ENCODE measurements at places on chromosomes 6 and 20. TPM values are rescaled to one million over a fixed set of nuclear protein-coding genes. Genes with fewer than 3 reads are reported as not detected.
A peak's percentile ranks its signal among the peaks of the same experiment; 100 is the strongest.

The PHF3 gene
- 46.2 TPM for total RNA-seq

The C6orf132 gene
- 0.18 TPM for total RNA-seq

GRCh38 chr6:89356642-89357170 lies 4.2 kb upstream of the UBE2J1 start:
- DNase-seq, result no peak
- H3K27ac ChIP-seq, result peak overlapping the region; percentile 77
- H3K4me3 ChIP-seq, result peak overlapping the region; percentile 78
- no peaks in the 10 kb centered on the region for H3K27me3 ChIP-seq
- H3K4me1 ChIP-seq, result peaks cover 67% of the 10 kb centered on the region

The TCF15 gene
- total RNA-seq, result 0.23 TPM

DNA sequence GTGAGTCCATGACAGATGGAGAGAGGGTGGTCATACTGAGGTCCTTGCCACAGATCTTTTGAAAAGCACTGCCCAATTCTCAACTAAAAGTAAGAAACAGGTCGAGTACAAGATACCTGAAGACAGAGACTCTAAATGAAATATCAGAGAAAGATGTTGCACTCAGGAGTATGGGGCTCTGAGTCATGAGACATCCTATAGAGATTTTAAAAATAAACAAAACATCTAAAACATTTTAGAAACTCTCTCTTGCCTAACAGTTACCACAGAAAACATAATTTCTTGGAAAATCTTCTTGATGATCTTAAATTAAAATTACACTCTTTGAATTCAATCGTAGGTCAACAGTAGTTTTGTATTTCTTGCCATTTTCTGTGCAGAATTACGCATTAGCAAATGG lies 348.9 kb upstream of the MARCKS start:
- DNase-seq, result no peak
- H3K27me3 ChIP-seq, result no peaks in the 10 kb centered on the region
- H3K4me3 ChIP-seq, result no peak overlapping the region
- no peaks in the 10 kb centered on the region for H3K36me3 ChIP-seq
- H3K27ac ChIP-seq, result no peak overlapping the region

DNA sequence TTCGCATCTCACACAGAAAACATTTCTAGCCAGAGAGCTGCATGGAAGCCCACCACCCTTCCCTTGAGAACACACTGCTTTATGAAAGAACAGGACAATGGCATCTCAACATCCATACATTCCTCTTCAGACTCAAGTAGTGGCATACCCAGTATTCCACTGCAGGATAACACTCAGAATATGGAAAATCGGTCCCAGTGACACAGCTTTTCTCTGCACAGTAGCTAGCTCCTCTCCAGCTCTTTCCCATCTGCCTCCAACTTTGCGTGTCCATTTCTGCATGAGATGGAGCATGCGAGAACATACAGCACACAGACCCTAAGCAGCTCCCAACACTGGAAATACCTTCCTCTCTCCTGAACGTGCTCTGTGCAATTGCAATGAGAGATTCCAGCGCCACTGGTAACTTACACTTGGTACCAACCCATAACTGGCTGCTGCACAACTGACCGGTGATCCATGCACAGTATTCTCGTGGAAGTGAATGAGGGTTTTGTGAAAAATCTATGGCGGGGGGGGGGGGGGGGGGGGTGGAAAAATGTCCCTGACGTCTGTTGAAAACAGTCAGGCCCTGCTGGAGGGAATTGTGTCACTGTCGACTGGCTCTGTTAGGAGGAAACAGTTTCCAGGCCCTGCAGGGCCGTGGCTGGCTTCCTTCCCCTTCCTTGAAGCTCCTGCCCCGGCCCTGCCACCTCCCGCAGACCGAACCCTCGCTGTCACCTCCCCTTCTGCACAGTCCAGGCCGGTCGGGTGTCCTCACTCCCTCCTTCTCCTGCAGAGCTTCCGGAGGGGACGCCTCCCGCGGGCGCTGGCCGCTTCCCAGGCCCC lies 265.9 kb upstream of the QKI start:
- no peaks in the 10 kb centered on the region for H3K36me3 ChIP-seq
- H3K27me3 ChIP-seq, result peaks cover 24% of the 10 kb centered on the region
- H3K4me3 ChIP-seq, result no peak overlapping the region

- H3K4me3 ChIP-seq, result no peak overlapping the region
- DNase-seq, result no peak
- no peak overlapping the region for H3K27ac ChIP-seq
- no peaks in the 10 kb centered on the region for H3K27me3 ChIP-seq
Observed at GRCh38 chr6:55198715-55199114, 24.4 kb downstream of the HCRTR2 start.

The KCNS1 gene
- total RNA-seq, result 0.70 TPM

- no peaks in the 10 kb centered on the region for H3K4me1 ChIP-seq
- no peak for DNase-seq
- no peaks in the 10 kb centered on the region for H3K27me3 ChIP-seq
- H3K27ac ChIP-seq, result no peak overlapping the region
- no peak overlapping the region for H3K4me3 ChIP-seq
Observed at GRCh38 chr6:5053864-5054244, 31.3 kb upstream of the PPP1R3G start.

The LGSN gene
- not detected for total RNA-seq

The RBM39 gene
- 330 TPM for total RNA-seq

GRCh38 chr6:85756982-85757381 lies 114.3 kb upstream of the SYNCRIP start:
- no peak for DNase-seq
- H3K4me3 ChIP-seq, result no peak overlapping the region
- no peaks in the 10 kb centered on the region for H3K27me3 ChIP-seq
- H3K4me1 ChIP-seq, result no peaks in the 10 kb centered on the region
- H3K27ac ChIP-seq, result no peak overlapping the region

The LRRN4 gene
- not detected for total RNA-seq

The EFCAB8 gene
- total RNA-seq, result 0.56 TPM

DNA sequence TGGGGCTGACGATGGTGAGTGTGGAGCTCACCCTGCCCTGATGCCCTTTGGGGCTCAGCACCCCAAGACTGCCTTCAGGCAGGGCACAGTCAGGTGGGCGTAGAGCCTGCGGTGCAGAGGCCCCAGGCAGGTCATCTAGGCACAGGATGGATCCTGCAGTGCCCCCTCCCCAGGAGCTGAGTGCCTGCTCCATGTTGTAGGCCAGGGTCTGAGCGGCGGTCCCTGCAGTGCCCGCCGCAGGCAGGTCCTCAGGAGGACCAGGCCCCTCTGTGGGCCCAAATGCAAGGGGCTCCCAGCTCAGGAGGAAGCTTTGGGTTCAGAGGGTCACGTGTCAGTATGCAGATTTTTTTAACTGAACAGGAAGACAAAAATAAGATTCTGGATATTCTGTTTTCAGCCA lies 2.8 kb downstream of the MRGBP start:
- DNase-seq, result no peak
- H3K27me3 ChIP-seq, result no peaks in the 10 kb centered on the region

The TREM2 gene
- total RNA-seq, result not detected

- no peaks in the 10 kb centered on the region for H3K27me3 ChIP-seq
- no peak for DNase-seq
- H3K27ac ChIP-seq, result no peak overlapping the region
Observed at GRCh38 chr20:15584507-15584906, 988.7 kb downstream of the KIF16B start.

The TDRD6 gene
- not detected for total RNA-seq

DNA sequence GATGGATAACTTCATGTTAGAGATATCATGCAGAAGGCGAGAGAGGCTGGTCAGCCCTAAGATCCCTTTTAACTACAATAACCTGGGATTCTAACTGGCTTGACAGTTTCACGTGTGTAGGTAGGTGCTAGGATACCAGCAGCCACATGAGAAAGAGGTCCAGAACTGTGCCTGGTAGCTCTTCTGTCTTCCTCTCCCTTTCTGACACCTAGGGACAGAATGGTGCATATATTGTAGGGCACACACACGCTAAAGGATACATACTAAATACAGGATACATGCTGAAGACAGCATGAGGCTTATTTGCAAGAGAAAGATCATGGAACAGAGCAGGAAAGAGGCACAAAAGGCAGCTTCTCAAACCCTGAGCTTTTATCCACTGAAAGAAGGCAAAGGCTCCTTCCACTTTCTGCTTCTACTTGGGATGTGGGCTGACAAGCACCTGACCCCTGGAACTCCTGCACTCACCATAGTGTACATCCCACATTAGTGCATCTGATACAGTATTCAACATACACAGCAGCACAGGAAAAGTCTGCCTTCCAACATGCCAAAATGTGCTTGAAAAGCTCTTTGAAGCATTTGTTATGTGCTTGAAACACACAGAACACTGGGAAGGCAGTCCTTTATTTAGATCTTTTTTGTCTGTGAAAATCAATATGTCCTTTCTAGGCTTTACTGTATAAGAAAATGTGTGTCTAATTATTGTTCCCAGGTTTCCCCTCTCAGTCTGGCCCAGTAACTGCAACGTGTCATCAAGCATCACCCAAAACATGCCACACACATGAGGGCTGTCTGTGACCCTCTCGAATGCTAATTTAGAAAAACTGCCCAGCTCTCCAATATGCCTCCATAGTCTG lies 3.2 kb downstream of the SLC22A23 start:
- H3K4me1 ChIP-seq, result peaks cover 16% of the 10 kb centered on the region
- H3K27ac ChIP-seq, result no peak overlapping the region
- no peaks in the 10 kb centered on the region for H3K36me3 ChIP-seq
- peaks cover 13% of the 10 kb centered on the region for H3K27me3 ChIP-seq
- DNase-seq, result no peak
- H3K4me3 ChIP-seq, result no peak overlapping the region

- no peak for DNase-seq
- H3K27ac ChIP-seq, result no peak overlapping the region
- no peaks in the 10 kb centered on the region for H3K36me3 ChIP-seq
- H3K4me3 ChIP-seq, result no peak overlapping the region
Observed at GRCh38 chr6:168181876-168182275, 102.9 kb upstream of the FRMD1 start.

- peak overlapping the region; percentile 62 for H3K27ac ChIP-seq
- H3K27me3 ChIP-seq, result no peaks in the 10 kb centered on the region
- no peak for DNase-seq
Observed at GRCh38 chr6:139539852-139540251, 165.4 kb upstream of the CITED2 start.

- H3K27me3 ChIP-seq, result peaks cover 5% of the 10 kb centered on the region
- H3K36me3 ChIP-seq, result no peaks in the 10 kb centered on the region
- H3K4me1 ChIP-seq, result no peaks in the 10 kb centered on the region
- no peak overlapping the region for H3K4me3 ChIP-seq
- no peak for DNase-seq
- no peak overlapping the region for H3K27ac ChIP-seq
Observed at GRCh38 chr6:114052141-114052540, 81.2 kb upstream of the HDAC2 start.

DNA sequence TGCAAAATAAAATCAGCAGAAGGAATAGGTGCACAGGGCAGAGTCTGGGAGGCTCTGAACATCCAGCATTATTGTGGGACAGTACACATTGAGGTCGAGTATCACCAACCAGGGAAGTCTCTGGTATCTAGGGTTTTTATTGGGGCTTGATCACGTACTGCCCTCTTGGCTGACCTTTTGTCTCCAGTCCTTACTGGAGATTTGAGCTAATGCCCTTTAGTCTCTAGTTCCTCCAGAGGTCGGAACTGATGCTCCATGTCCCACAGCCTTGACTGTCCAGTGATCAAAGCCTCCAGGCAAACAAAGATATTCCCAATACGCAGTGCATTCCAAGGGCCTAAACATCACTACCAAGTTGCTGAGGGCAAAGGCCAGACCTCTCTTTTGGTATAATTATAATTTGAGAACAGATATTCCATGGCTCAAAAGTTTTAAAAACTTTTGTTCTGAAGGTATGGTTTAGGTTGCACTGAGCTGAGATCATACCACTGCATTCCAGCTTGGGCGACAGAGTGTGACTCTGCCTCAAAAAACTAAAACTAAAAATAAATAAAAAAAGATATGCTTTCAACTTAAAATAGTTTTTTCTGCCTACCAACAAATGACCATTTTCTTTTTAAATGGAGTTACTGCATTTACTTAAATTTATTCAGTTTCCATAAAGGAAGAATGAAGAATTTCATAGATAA lies 56.9 kb upstream of the DYNLRB1 start:
- no peaks in the 10 kb centered on the region for H3K4me1 ChIP-seq
- H3K27me3 ChIP-seq, result no peaks in the 10 kb centered on the region
- H3K27ac ChIP-seq, result no peak overlapping the region
- no peak overlapping the region for H3K4me3 ChIP-seq
- peaks cover 5% of the 10 kb centered on the region for H3K36me3 ChIP-seq

The MATN4 gene
- 0.64 TPM for total RNA-seq

DNA sequence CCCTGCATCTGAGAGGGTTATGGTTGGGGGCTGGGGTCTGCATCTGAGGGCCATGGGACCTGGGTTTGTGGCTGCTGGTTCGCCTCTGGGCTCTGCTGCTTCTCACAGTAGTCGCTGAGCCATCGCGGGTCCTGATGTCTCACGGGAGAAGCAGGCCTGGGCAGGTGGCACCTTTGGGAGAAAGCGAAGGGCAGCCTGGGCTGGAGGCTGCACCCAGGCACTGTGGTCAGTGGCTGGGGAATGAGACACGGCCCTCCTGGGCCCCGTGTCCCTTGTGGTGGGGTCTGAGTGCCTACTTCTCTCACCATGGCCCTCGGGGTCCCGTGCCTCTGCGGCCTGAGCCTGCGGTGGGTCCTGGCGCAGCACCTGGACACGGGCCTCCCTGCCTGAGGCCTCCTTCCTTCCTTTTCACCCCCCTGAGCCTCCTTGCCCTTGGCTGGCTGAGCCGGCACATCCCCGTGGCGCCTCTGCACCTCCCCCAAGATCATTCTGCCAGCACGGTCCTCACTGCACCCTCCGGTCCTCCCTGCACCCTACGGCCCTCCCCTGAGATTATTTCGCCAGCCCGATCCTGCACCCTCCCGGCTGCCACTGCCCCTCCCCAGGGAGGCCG lies 206.0 kb downstream of the ERMARD start:
- H3K4me1 ChIP-seq, result peaks cover 22% of the 10 kb centered on the region
- no peak for DNase-seq

DNA sequence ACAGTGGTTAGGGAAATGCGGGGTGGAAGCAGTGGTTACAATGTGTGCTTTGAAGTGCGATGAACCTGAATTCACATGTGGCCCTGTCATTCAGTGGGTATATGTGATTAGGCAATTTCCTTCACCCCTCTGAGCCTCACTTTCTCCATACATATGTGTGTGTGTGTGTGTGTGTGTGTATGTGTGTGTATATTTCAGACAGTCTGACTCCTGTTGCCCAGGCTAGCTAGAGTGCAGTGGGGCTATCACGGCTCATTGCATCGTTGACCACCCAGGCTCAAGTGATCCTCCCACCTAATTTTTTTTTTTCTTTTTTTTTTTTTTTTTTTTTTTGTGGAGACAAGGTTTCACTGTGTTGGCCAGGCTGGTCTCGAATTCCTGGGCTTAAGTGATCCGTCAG lies 6.3 kb downstream of the PPP1R14C start:
- no peak for DNase-seq
- H3K27ac ChIP-seq, result no peak overlapping the region
- H3K4me3 ChIP-seq, result no peak overlapping the region
- H3K36me3 ChIP-seq, result no peaks in the 10 kb centered on the region

DNA sequence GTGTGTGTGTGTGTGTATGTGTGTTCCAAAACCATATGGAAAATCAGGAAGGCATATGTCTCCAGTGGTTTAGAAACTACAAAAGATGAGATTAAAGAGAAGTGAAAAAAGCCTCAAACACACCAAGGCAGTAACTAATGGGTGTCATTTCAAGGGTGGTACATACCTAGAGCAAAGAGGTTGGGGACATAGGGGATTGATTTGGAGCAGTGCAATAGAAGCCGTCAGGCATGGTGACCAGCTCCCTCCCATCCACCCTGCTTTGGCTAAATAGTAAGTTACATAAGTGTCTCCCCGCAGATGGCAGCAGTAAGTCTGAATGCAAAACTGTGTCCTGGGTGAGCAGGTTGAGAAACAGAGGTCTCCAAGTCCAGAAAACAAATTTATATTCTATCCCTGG lies 10.4 kb upstream of the ELMO2 start:
- no peak for DNase-seq
- no peaks in the 10 kb centered on the region for H3K4me1 ChIP-seq
- H3K36me3 ChIP-seq, result no peaks in the 10 kb centered on the region
- H3K4me3 ChIP-seq, result no peak overlapping the region

Data from activated naive CD8-positive, alpha-beta T cell treated with anti-CD3 and anti-CD28 coated beads for 36 hours (primary cell).